ENCODE measurements at places on chromosomes 2 and 18.

DNA sequence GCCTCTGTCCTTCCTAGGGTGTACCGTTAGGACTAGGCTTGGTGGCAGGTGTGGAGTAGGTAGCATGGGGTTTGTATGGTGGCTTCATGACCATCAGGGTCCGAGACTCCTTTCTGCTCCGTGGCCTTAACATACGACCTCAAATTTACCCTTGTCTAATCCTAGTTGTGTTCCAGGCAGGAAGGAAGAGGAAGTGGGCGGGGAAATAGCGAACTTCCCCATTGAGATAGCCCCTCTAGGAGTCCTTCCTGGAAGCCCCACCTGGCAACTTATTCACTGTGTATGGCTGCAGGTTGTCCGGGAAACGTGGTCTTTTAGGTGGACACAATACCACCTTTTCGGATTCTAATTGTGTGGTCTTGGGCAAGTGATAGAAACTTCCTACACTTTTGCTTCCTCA is 9.3 kb downstream of the CD8A start:
- DNase-seq: no peak

GRCh38 chr18:46161703-46162396 is 57.7 kb downstream of the HAUS1 start:
- DNase-seq: no peak

DNA sequence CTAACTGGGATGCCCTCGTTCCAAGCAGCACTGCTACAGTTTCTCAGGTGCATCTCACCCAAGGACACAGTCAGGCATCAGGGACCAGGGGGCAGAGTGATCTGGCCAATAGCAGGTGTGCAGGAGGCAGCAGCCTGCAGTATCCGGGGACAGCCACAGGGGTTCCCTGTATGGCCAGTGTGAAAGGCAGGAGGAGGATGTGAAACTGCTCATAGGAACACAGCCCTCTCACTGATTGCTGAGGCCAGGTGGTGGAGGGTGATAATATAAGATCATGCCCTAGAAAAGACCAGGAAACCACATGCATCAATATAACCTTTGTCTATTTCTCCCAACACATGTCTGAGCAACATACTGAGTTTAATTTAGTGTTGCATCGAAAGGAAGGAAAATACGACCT is 112.7 kb upstream of the TACR1 start:
- peak; percentile 71 for DNase-seq

- DNase-seq: peak; percentile 50
Observed at GRCh38 chr2:235551965-235552364, 58.1 kb downstream of the AGAP1 start.

DNA sequence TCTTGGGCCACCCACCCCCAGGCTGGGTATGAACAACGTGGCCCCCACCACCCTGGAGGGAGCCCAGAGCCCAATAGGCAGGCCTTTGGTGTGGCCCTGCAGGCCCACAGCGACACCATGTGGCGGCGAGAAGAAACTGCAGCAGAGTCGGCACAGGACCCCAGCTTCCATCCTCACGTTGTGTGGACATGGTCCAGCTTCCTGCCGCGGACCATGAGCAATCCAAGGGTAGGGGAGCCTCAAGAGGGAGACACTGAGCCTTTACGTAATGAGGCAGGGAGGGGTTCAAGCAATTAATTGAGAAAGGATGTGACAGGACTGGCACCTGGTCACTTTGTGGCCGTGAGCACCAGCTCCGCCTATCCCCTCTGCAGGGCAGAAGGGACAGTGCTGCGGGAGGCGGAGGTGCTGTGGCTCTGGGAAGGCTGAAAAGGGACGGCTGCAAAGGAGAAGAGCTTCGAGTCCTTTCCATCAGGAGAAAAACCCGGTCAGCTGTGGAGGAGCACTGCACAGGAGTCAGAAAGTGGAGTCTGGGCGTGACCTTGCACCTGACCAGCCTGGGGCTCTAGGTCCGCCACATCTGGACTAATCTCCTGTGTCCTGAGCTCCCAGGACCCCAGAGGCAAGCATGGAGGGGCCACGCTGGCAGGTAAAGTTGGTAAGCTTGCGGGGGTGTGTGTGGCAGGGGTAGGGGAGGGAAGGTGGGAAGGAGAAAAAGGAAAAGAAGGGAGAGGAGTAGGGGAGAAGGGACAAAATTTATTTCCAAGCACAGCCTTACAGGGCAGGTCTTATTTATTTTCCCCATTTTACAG is 44.9 kb downstream of the TMEM37 start:
- DNase-seq: peak; percentile 48

DNA sequence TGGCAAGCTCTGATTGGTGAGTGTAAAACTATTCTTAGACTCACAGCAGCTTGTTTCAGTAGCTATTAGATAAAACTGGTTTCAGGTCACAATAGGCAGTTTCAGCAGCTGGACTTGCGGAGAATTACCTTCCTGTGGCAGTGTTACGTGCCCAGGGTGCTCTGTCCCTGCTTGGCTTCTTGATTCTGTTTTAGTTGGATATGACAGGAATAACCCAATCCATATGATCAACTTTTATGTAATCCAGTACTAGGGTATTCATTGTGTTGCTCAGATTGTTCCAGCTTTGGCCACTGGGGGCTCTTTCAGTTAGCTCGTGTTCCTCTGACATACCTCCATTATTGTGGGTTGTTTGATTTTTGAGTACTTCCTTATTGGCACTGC is 43.1 kb downstream of the INPP4A start:
- peak; percentile 7 for DNase-seq

DNA sequence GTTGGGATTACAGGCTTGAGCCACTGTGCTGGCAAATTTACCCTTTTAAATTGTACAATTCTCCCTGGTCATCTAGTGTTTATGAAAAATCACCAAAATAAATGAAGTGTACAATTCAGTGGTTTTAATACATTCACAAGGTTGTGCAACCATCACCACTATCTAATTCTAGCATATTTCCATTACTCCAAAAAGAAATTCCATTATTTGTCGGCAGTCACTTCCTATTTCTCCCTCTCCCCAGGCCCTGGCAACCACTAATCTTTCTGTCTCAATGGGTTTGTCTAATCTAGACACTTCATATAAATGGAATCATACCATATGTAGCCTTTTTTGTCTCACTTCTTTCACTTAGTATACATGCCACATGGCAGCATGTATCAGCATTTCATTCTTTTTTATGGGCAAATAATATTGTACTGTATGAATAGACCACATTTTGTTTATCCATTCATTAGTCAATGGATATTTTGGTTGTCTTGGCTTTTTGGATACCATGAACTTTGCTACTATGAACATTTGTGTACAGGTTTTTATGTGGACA is 12.6 kb upstream of the POLE4 start:
- no peak for DNase-seq

DNA sequence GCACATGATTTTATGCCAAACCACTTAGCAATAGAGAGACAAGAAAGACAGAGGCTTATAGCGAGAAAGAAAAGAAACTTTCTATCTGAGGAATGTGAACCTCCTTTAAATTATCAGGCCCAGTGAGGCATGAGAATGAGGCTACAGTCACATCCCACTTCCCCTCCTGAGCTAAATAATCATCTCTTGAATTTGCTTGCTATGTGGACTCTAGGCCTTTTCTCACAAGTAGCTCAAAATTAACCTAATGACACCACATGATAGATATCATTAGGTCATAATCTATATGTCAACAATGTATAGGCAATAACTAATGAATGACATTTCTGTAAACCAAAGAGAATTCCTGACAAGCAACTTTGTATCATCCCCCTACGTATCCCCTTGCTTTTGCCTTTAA is 301.5 kb upstream of the MGAT5 start:
- no peak for DNase-seq

DNA sequence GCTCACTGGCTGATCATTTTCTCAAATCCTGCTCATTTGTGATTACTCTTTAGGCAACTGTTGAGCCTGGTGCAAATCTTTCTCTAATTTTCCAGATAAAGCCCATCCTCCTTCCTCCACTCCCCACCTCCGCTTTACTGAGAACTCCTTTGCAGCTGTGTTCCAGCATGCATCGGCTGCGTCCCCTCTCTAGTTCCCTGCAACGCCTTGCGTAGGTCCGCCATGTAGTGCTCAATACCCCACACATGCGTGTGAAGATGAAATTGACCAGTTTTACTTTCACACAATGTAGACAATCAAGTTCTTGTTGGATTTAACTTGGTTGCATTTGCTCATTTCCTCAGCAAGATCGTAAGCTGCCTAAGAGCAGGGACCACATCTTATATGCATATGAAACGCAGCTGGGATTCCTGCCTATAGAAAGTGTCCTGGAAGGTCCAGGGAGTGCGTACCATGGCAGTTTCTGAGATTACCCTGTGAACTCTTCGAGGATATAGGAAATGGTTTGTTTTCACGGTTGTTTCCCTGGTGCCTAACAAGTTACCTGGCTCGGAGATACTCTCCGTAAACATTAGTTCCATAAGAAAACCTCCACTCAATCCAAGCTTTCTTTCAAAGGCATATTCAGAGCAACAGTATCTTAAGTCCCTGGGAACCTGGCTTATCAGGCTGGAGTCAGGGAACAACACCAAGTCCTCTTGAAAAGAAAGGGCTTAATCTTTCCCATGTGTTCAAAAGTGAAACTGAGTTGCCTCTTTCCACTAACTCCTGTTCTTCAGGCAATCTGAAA is 766.4 kb upstream of the ID2 start:
- DNase-seq: no peak

- DNase-seq: no peak
Observed at GRCh38 chr18:75179819-75180600, 28.9 kb downstream of the PTGR3 start.

DNA sequence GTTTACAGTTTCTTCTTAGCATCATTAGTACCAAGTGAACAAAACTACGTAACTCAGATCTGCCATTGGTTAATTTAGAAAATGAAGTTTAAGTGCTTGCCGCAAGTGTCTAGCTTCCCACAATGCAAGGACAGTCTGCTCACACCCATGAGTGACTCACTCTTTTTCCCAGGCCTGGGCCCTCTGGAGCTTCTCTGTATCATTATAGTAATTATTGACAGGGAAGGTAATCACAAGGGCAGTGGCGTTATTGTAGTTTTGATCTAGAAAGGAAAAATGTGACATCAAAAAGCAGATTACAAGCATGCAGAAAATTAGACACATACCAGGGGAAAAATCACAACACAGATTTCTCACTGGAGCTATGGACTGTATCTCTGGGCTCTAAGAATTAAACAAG is 38.5 kb downstream of the NPC1 start:
- DNase-seq: no peak

- DNase-seq: no peak
Observed at GRCh38 chr2:148658807-148659722, 14.5 kb downstream of the EPC2 start.

- no peak for DNase-seq
Observed at GRCh38 chr2:113111823-113112287, 15.5 kb upstream of the IL1RN start.

- DNase-seq: no peak
Observed at GRCh38 chr2:42799881-42800280, 7.5 kb upstream of the HAAO start.

GRCh38 chr2:107570876-107571275 is 255.8 kb upstream of the RGPD4 start:
- DNase-seq: no peak

GRCh38 chr2:229852565-229852964 is 69.2 kb downstream of the TRIP12 start:
- no peak for DNase-seq

DNA sequence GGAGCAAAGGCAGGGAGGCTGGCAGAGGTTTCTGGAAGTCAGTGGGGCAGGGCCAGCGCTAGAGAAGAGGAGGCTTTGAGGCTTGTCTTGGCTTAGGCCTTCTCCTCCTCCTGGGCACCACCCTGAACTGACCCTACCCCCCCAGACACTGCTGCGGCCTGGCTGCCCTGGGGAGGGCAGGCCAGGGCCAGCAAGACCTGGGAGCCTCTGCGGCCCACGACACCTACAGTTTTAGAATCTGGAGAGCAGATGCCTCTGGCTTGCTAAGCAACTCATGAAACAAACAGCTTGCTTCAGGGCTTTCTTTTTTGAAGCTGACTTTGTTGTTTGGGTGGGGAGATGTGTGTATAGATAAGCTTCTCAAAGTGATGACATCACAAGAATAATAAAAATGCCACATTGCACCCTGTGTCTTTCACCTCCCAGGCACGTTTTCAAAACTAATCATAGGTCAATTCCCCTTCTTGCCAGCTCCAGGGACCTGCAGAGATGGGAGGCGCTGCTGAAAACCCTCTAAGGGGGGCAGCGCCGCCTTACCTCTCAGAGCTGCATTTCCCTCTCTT is 46.2 kb upstream of the SMAD7 start:
- no peak for DNase-seq

GRCh38 chr2:152176113-152176714 is 651 bp upstream of the STAM2 start:
- DNase-seq: peak; percentile 13

GRCh38 chr2:120937686-120938044 is 202.0 kb downstream of the GLI2 start:
- DNase-seq: no peak

GRCh38 chr2:40384714-40385113 is 67.2 kb downstream of the SLC8A1 start:
- no peak for DNase-seq

DNA sequence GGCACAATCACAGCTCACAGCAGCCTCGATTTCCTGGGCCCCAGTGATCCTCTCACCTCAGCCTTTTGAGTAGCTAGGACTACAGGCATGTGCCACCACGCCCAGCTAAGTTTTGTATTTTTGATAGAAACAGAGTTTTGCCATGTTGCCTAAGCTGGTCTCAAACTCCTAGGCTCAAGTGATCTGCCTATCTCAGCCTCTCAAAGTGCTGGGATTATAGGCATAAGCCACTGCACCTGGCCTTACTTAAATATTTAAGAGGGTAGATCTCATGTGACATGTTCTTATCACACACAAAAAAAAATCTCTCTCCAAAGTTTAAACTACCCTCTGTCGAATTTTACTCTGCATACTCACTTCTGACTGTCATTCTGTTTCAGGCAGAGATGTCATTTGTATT is 75.4 kb upstream of the CHRNA1 start:
- no peak for DNase-seq

DNA sequence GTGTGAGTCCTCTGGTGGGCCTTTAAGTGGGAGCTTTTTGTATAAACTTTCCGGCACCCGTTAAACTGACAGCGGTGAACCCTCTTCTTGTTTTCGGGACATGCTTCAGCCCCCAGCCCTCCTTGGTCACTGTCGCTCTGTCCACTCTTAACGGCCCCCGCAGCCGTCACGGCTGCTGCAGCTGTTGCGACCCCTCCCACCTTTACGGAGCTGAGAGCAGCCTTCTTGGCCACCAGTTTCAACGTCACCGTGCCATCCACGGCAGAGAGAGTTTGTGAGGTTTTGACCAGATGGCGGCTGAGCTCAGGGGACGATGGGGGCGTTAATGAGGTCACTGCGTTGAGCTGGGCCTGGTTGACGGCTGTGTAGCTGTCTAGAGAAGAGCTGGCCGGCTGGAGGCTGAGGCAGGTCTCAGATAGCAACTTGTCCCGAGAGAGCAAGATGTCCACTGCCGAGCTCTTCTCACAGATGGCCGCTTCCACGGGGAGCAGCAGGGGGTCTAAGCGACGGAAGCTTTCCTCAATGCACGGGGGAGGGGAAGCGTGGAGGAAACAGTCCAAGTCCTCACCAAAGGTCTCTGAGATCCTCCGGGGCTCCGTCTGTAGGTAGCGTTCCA is 41.9 kb downstream of the KLF7 start:
- DNase-seq: no peak

All from NCI-H146 (cell line).